CD4-positive, alpha-beta T cell treated with Interleukin-10 for 1 hour (primary cell): ENCODE measurements at places on chromosomes 5 and 9.

DNA sequence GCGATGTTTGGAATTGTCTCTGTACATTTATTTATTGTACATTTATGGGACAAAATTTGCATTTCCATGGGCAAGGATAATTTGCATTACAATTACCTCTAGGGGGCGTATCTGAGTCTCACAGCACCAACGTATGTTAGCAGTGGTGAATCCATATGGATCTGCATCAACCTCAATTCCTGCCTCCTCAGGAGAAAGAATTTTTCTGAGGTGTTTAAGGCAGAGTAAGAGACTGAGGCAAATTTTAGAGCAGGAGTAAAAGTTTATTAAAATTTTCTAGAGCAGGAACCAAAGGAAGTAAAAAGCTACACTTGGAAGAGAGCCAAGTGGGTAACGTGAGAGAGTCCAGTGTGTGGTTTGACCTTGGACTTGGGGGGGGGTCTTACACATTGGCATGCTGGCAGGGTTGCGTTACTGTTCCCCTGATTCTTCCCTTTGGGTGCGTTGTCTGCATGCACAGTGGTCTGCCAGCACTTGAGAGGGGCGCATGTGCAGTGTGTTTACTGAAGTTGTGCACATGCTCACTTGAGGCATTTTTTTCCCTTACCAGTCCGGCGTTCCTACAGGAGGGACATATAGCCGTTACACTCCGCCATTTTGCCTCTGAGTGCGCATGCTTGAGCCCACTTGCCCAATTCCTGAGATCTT, 21.0 kb upstream of the RAB14 start:
- DNase-seq: peak; percentile 27

DNA sequence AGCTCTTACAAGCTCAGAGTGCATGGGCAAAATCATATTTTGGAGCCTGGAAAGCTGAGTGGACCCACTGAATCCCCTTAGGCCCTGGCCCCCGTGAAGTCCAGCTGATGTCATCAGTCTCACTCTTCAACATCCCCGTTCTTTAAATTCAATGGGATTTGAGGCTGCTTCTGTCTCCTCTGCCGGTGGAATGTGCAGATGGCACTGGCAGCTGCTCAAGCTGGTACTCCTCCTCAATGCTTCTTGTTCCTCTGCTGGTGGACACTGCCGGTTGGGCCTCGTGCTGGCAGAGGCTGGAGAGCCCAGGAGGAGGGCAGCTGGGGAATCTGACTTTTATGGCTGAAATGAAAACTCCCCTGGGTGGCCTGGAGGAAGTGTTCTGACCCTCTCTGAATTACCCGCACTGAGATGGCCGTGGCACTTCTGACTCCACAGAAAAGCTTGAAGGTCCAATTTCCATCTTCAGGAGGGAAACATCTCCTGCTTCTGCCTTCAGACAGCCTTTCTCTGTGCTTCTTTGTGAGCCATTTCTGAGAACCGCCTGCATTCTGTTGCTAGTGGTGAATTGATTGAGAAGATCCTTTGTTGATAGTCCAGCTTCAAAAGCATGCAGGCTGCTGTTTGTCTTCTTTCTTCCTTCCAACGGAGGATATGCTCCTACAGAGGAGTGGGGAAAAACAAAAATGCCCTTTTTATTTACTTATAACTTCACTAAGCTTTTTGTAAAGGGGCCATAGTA, 298.9 kb downstream of the TMEM38B start:
- no peak for DNase-seq

GRCh38 chr5:40796487-40796889, 1.7 kb downstream of the PRKAA1 start:
- DNase-seq: no peak

DNA sequence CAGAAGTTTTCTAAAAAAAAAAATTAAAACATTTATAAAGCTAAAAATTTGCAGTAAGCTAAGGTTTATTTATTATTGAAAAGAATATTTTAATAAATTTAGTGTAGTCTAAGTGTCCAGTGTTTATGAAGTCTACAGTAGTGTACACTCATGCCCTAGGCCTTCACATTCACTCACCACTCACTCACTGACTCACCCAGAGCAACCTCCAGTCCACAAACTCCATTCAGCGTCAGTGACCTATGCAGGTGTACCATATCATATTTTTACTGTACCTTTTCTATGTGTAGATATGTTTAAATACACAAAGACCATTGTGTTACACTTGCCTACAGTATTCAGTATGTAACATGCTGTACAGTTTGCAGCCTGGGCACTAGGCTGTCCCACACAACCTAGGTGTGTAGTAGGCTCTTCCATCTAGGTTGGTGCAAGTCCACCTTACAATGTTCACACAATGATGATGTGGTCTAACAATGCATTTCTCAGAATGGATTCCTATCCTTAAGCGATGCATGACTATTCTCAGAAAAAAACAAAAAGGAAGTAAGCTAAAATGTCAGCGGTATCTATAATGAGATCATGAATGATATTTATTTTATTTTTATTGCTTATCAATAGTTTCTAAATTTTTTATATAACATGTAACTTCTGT, 336.7 kb downstream of the AGTPBP1 start:
- no peak for DNase-seq

- DNase-seq: no peak
These were observed 14.6 kb upstream of the ARSI start for GRCh38 chr5:150317048-150318003.

DNA sequence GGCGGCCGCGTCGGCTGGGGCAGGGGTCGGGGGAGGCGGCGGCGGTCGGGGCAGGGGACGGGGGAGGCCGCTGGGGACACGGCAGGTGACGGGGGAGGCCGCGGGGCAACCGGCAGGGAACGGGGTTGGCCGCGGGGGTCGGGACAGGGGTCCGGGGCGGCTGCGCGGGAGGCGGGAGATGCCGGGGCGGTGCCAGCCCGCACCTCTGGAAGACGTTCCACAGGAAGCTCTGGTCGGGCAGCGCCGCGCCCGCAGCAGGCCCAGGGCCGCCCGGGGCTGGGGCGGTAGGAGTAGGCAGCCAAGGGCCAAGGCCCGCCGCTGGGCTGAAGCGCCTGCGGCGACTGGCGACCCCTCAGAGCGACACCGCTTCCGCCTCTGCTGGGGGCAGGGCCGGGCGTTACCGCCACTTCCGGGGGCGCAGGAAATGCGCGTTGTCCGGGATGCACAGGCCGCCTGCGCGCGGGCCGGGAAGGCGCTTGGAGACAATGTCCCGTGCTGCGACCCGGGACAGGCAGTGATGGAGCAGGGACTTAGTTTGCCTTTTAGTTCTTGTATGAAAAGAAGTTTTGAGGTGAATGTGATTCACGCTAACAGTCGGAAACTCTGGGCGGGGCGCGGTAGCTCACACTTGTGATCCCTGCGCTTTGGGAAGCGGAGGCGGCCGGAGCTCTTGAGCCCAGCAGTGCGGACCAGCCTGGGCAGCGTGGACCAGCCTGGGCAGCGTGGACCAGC, 110.0 kb upstream of the LPCAT1 start:
- peak; percentile 71 for DNase-seq

- DNase-seq: no peak
These were observed 25.5 kb downstream of the DDX31 start for GRCh38 chr9:132644251-132644650.

DNA sequence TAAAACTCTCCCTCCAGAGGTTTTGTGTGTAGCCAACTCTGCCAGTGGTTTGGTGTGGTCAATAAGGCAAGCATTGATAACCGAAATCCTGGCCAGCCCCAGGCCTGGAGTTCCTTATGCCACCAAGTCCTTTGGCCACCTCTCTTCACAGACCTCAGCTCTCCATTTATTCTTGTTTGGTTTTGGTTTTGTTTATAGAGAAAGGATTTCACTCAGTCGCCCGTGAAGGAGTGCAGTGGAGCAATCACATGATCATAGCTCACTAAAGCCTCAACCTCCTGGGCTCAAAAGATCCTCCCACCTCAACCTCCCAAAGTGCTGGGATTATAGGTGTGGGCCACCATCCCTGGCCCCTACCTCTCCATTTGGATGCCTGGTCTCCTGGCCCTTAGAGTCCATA, 55.4 kb upstream of the PPARGC1B start:
- DNase-seq: no peak

- no peak for DNase-seq
These were observed 2.1 kb downstream of the RGS14 start for GRCh38 chr5:177359860-177360259.

DNA sequence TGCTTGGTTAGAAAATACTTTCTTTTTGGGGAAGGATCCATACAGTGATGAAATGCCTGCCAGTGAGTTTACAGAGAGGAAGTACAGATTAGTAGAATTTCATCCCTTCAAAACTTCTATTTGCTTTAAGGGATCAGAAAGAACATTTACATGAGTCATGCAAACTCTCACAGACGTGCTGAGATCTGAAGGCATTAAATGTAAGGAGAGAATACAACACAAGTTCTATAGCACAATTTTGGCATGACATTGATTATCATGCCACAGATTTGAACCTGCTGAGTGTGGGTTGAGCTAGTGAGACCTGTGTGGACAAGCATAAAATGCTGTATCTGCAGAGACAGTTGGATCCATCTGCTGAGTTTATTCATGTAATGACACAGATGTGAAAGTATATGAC, 613.6 kb upstream of the SEMA6A start:
- DNase-seq: no peak

GRCh38 chr9:18688581-18689565, 214.9 kb downstream of the ADAMTSL1 start:
- no peak for DNase-seq

DNA sequence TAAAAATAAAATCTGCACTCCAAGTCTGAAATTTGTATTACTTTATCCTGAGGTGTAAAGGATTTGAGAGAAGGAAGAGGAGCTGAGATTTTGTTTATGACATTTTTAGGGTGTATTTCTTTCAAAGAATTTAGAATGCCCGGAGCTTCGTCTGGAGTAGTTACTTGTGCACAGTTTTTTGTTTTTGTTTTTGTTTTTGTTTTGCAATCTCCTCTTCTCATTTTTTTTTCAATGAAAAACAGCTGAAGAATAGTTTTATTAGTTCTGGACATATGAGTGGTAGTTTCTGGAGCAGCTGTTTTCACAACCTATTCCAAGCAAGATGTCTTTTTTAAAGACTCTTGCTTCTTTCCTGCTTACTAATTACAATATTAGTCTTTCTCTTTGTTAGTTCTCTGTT, 408.2 kb upstream of the PTGER4 start:
- DNase-seq: no peak

DNA sequence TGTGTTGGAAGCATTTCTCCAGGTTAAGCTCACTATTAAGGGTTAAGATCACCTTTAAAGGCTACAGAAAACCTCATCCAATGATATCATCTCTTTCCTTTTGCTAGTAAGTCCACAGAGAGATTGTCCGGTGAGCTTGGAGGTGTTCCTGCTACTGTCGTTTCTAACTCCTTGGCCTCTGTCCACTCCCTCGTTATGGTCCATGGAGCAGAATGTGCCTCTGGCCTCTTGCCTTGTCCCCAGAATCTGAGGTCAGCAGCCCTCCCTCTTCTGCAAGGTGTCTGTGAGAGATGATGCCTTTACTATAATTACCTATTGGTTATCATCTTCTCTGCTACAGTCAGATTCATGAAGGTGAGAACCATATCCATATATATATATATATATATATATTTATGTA, 15.0 kb downstream of the ORM2 start:
- no peak for DNase-seq

DNA sequence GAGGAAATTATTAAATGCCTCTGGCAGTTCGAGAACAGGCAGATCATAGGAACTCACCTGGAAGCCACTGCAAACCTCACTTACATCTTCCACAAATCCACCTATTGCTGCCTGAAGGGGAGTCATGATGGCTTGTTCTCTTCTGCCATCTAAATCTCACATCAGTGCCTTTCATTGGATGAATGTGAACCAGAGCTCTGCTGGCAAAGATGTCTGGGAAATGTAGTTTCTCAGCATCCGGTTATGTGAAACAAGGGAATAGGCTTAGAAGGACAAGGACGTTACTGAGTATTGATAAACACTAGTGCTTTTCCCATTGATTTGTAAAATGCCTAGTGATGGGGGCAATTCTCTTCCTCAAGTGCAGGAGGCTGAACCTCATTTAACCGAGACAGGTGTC, 483.3 kb downstream of the ARHGEF28 start:
- no peak for DNase-seq

DNA sequence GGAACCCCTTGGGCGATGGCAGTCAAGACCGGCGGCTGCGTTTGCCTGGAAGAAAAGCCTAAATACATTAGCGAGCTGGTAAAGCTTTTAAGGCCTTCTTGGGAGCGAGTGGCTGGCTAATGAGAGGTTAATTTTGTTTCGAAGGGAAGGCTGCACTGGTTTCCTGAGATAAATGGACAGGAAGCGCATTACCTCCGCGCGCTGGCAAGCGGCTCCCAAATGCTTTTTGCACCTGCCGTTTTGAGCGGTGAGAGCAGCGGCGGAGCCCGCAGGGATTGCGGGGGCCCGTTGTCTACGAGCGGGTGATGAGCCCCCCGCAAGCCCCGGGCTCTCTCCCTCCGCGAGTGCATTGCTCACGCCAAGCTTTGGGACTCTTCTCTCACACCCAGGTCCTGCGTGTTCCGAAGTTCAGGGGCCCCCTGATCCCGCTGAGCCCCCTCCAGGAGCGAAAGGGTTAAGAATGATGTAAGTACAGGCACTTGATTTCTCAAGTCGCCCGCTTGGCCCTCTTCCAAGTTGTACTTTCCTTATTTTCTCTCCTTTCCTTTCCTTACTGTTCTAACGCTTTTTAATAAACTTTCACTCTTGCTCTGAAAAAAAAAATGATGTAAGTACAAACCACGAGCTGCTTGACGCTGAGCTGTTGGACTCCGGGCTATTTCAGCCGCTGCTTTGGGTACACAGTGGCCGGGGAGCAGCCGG, 3.1 kb upstream of the RGMB start:
- DNase-seq: peak; percentile 24

- peak; percentile 67 for DNase-seq
These were observed 16.7 kb upstream of the MTMR12 start for GRCh38 chr5:32329395-32329834.

- DNase-seq: no peak
These were observed 403.0 kb downstream of the ARHGEF28 start for GRCh38 chr5:74028976-74029375.

DNA sequence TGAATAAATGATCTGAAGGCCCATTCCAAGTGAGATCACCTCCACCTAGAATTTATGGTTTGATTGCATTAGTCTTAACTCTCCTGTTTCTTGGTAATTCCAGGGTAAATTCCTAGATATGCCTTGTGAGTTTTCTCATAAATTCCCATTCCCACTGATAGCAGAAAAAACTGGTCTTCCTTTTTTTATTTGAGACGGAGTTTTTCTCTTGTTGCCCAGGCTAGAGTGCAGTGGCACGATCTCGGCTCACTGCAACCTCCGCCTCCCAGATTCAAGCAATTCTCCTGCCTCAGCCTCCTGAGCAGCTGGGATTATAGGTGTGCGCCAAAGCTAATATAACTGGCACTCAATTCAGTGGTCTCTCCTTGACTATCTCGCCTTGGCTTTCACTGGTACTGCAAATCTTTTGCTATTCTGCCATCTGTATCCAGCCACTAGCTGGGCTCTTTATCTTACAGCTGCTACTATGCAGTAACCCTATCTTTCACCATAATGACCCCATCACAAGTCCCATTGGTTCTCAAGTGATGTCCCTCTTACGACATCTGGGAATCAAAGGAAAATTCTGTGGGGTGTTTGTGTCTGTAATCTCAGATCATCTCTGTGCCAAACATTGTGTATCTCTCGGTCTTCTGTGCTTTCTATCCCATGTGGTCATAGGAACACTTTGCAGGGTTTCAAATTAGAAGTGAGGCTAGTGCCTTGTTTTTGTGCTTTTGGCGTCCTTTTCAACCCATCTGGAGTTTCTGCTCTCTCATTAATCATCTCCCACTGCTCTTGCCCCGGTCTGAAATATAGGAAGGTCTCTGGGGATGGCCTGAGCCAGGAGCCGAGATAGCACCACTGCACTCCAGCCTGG, 14.4 kb downstream of the HNRNPK start:
- no peak for DNase-seq
